ENCODE measurements at places on chromosomes 1 and 21.

- no peak for DNase-seq
These were observed 10.1 kb downstream of the YARS1 start for GRCh38 chr1:32806910-32807523.

DNA sequence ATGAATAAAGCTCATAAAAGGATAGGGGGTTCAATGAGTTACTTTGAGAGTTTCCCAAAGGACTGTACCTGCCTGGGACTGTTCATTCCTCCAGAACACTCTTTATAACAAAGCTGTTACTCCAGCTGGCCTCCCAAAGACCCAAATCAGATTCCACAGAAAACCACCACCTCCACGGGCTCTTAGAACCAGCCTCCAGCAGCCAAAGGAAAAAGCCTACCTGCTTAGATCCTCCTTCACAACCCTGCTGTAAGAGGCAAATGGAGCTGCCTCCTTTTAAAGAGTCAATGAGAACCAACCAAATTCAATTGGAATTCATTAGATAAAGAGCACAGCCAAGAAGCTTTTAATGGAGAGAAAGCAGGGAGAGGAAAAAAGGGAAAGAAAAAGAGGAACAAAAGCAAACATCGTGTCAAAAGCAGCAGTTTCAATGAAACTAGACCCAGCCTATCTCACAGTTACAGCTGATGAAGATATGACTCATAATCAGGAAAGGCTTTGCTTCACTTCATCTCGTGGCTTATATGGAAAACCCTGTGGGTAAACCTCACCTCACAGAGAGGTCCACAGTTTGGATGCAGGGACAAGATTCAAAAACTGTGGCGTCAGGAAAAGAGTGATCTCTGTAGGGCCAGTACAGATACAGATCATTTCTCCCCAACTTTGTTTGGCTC lies 27.8 kb upstream of the FMO4 start:
- DNase-seq = no peak

DNA sequence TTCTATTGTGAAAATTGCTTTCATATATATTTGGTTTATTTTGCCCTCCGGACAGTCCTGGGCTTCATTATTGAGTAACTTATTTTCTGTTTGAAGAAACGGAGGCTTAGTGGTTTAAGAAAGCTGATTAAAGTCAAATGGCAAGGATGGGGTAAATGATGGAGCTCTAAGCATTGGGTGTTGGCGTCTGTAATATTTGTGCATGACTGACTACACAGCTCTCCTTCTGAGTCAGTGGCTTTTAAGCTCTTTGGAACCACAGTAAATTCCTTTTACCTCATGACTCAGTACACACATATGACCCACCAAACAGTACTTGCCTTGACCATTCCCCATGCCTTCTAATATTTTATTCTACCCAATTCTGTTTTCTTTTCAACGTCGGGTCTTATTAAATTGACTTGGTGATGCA lies 21.0 kb downstream of the B3GALT5 start:
- no peak for DNase-seq

- DNase-seq = no peak
These were observed 4.4 kb downstream of the NBPF1 start for GRCh38 chr1:16608838-16609560.

DNA sequence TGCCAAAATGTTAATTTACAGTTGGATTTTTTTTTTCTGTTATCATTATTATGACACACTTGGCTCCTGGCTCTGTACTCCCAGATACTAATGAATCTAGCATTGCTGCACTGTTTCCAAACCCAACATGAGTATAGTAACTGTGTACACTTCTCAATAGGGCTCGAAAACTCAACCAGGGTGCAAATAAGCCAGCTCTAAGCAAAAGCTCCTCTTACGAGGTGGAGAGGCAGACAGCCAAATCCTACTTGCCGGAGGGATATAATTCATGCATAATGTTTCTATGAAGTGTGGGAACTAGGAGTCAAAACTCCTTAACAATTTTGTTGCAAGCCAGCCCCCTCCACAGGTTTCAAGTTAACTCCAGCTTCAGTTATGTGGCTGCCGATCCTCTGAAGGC lies 510.4 kb upstream of the ZP4 start:
- no peak for DNase-seq

GRCh38 chr1:182703539-182703938 lies 19.2 kb upstream of the RGS8 start:
- no peak for DNase-seq

- DNase-seq = no peak
These were observed 29.4 kb downstream of the CLDN14 start for GRCh38 chr21:36450511-36450910.

- DNase-seq = no peak
These were observed 54.0 kb downstream of the MAP10 start for GRCh38 chr1:232859216-232859615.

DNA sequence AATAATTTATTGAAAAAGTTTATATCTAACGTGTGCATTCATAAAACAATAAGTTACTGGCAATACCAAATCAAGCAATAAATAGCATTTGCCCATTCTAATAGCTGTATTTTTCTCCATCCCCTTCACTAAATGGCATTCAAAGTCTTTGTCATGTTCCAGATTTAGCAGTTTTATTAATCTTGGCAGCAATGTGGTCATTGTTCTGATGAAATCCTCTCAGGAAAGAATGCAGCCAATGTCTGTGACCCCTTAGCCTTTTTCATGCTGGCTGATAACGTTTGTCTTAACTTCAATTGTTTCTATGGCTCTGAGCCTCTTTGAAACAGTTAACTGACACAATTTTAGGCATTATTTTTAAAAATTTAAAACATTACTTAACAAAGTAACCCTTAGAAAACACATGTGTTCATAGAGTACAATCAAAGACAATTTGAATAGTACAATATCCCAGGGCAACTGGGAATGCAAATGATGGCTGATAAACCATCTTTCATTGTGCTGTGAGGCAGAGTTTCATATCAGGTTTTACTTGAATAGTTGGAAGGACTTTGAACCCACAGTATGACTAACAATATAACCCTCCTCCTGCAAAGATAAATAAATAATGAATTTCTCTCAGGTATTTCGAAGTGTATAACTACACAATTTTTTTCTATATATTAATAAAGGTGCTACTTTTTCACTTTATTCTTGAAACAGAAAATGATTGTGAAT lies 217.5 kb downstream of the LRRIQ3 start:
- DNase-seq = no peak

GRCh38 chr1:246969621-246970020 lies 37.9 kb upstream of the AHCTF1 start:
- DNase-seq = no peak

DNA sequence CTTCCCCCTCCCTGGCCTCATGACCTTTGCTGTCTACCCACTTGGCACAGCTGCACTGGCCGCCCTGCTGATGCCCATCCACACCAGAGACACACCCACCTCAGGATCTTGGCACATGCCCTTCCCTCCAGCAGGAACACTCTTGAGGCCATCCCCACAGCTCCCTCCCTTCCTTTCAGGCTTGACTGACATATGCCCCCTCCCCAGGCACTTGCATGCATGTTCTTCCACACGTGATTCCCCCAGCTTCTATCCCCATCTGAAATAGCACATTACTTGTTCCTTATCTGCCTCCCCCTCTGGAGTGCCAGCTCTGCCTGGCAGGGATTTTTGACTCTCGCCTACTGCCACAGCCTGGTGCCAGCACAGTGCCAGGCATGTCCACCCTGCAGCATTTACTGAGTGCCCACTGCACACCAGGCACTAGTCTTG lies 98.5 kb upstream of the SLC25A33 start:
- no peak for DNase-seq

- DNase-seq = no peak
These were observed 29.2 kb upstream of the CNTN2 start for GRCh38 chr1:205013683-205014367.

- DNase-seq = no peak
These were observed 204.4 kb downstream of the SLC35F3 start for GRCh38 chr1:234108921-234109320.

DNA sequence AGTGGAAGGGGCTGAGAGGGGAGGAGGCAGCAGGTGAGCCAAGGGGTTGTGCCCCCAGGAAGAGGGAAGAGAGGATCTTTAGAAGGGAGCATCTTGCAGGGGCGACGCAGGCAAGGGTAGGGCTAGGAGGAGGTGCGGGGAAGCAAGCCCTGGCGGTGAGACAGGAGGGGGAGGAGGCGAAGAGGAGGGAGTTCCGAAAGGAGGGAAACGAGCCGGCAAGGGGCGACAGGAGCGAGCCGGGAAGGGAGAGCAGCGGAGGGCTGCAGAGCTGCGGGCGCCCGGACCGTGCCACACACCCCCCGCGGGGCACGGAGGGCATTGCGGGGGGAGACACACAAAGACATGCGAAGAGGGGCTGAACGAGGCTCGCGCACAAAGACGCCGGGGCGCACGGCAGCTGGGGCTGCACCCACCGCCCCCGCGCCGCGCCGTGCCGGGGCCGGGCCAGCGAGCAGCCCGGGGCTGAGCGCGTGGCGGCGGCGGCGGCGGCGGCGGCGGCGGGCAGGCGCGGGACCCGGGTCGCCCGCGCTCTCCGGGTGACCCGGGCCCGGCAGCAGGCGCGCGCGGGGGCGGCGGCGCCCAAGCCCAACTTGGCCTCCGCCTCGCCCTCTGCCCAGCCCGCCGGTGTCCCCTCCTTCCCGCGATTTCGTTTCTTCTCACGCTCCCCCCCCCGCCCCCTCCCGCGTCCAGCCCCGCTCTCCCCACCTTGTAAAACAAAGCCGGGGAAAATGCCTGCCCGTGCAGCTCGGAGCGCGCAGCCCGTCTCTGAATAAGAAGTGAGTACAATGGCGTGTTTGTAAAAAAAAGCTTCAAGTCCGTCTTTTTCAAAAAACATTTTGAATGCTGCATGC lies at the start of gene KCNK2:
Gene KCNK2 (plus strand): TSS at position 206 of the 851 bp plus-strand sequence. CDS start 649 bp downstream, outside the sequence.
- no peak for DNase-seq

DNA sequence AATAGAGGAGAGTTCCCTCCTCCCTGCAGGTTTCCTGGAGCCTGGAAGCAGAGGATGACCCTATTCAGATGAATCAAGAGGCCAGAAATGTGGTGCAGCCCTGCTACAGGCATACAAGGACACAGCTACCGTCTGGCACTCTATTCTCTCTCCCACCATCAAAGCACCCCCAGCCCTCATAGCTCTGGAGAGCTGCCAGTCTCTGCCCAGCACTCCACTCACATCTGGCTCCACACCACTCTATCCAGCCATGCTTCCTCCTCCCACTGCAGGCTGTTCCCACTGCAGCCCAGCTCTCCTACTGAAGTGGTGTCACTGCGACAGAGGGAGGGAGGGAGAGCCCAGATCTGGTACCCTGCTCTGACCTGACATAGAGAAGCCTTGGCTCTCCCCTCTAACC lies 18.4 kb downstream of the SYT2 start:
- DNase-seq = no peak

- DNase-seq = no peak
These were observed 9.3 kb downstream of the NEK7 start for GRCh38 chr1:198165927-198166647.

GRCh38 chr1:37782491-37782890 lies 11.2 kb upstream of the MANEAL start:
- no peak for DNase-seq

DNA sequence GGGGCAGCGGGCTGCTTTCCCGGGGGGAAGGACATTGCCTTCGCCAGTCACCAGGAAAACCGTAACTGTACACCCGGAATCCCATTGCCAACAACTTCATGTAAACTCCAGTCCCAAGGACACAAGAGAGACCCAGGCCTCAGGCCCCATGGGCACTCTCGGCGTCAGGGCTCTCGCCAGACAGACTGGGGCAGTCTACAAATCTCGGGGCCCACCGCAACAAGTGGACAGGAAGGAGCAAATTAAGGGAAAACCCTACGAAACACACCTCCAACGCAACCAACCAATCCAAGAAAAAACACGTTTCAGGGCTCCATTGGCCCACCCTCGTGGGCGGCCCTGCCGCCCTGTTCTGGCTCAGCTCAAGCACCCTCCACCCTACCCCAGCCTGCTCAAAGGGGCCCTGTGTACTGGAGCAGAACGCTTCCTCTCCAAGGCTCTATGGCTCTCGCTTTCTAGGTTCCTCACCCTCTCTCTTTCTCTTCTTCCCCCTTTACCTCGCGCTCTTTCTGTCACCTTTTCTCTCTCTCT lies 4.6 kb upstream of the ZNF678 start:
- no peak for DNase-seq

DNA sequence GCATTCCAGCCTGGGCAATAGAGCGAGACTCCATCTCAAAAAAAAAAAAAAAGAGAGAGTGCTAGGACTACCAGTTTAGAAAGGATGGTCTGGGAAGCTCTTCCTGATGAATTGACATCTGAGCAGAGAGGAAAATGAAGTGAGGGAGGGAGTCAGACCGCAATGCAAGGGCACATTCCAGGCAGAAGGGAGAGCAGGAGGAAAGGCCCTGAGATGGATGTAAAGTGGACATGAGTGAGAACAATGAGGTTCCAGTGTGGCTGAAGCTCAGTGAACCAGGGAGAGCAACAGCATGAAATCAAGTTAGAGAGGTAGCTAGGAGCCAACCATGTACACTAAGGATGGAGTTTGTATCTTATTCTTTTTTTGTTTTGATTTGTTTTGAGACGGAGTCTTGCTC lies 55.9 kb upstream of the SPOCD1 start:
- DNase-seq = no peak

- DNase-seq = no peak
These were observed 216.3 kb downstream of the KIF26B start for GRCh38 chr1:245370905-245371581.

DNA sequence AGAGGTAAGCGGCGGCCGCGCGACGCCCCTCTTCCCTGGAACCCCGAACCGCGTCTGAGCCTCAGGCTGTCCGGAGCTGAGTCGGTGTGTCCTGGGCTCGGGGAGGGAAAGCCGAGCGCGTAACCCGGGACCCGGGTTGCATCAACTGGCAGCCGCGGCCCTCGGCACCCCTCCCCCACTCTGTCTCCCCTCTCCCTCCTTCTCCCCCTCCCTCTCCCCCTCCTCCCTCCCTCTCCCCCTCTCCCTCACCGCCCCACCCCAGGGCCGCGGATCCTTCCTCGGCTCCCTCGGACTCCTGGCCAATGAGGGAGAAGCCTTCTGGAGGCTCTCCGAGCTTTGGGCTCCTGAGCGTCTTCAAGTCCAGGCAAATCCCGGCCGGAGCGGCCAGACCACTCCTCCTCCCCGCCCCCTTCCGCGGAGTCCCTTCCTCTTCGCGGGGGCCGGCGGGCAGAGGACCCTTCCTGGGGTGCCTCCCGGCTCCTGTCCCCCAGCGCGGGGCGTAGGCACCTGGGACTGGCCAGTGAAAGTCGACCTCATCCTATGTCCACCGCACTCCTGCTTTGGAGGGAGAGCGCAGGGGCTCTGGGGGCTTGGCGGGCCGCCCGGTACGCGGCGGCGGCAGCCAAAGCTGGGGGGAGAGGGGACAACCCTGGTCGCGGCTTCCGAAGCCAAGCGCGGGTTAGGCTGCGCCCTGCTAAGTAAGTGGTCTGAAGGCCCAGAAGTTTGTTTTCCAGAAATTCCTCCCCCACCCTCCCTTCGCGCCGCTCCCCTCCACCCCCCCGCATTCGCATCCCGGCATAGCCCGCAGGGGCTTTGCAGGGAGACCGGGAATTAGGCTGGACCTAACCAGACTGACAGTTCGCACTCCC lies 850 bp downstream of the SESN2 start:
- peak; percentile 30 for DNase-seq
